T-helper 9 cell (primary cell): ENCODE measurements at places on chromosomes 6 and 20.

- DNase-seq = peak; percentile 71
Measured at GRCh38 chr6:27503436-27504030, 30.6 kb upstream of the ZNF184 start.

- DNase-seq = no peak
Measured at GRCh38 chr20:36549628-36549941, 8.3 kb downstream of the MYL9 start.

DNA sequence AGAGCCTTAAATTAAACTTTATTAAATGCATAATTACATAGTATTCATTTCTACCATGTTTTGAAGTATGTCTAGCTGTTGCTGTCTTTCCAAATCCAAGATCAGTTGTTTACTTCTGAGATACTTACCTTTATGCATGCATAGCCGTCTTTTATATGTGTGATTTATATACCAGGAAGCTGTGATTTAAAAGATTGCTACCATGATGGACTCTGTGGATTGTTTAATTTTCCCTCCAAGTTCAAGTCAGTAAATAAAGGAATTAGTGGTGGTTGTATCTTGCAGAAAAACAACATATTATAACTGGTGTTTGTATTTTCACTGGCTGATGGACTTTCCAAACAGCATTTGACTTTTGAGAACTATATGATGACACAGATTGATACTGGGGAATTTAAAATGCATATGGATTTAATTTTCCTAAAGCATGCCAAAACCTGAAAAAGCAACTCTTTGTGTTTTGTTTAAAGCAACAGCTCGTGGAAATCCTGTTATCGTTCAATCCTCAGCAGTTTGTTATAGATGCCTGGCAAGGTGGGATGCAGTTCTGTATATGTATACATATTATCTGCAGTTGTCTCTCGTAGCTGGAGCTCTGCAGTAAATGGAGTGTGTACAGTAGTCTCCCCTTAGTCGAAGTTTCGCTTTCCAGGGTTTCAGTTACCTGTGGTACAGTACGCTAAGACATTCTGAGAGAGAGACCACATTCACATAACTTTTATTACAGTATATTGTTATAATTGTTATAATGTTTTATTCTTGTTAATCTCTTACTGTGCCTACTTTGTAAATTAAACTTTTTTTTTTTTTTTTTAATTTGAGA is 77.1 kb downstream of the CBFA2T2 start:
- DNase-seq = no peak

DNA sequence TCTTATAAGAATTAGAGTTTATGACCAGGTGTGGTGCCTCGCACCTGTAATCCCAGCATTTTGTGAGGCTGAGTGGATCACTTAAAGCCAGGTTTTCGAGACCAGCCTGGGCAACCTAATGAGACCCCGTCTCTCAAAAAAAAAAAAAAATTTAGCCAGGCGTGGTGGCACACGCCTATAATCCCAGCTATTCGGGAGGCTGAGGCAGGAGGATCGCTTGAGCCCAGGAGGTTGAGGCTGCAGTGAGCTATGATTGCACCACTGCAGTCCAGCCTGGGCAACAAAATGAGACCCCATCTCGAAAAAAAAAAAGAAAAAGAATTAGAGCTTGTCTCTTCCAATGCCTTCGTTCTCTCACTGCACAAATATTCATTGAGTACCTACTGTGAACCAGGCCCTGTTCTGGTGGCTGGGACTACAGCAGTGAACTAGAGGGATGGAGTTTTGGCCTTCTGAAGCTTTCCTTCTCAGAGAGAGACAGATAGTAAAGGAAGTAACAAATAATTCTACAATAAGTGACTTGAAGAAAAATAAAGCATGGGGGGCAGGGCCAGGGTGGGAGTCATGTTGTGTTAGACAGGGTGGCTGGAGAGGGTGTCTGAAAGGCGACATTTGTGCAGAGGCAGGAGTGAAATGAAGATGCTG is 56.4 kb downstream of the HNF4A start:
- no peak for DNase-seq

DNA sequence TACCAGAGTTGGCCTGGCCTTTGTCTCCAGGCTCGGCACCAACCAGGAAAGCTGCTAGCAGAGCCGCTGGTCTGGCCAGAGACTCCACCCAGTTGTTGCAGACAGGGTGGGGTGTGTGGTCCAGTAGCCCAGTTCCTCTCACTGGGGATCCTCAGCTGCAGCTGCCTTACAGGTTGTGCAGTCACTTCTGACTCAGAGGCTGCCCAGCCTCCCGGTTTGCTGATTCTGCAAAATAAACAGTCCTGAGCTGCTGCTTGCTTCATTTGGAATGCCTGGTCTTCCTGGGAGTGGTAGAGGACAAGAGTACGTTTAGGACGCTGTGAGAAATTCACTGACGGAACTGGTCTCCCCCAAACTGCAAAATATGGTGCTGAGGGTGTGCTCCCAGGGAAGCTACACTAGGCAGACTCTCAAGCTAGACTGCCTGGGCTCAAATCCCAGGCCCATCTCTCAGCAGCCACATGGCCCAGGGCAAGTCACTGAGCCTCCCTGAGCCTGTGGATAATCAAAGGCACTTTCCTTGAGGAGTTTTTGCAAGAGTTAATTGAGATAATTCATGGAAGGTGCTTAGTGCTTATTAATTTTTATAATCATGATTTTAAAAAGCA is 246.1 kb downstream of the TFAP2C start:
- DNase-seq = no peak

- DNase-seq = no peak
Measured at GRCh38 chr6:99119109-99120031, 171.6 kb upstream of the FBXL4 start.

DNA sequence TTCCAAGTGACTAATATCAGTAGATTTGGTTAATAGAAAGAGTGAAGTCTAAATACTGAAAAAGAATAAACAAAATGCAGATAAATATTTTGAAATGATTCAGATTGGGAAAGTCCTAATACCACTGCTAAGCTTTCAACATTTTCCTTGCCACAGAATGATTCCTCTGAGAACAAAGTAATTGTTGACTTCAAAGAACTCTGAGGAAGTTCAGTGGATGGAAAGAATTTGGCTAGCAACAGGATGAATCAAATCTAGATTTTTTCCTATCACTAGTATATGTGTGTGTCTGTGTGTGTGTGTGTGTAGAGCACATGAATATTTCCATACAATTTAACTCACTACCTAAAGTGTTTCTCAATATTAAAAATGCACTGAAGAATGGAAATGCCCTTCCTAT is 107.9 kb upstream of the PREP start:
- DNase-seq = no peak

DNA sequence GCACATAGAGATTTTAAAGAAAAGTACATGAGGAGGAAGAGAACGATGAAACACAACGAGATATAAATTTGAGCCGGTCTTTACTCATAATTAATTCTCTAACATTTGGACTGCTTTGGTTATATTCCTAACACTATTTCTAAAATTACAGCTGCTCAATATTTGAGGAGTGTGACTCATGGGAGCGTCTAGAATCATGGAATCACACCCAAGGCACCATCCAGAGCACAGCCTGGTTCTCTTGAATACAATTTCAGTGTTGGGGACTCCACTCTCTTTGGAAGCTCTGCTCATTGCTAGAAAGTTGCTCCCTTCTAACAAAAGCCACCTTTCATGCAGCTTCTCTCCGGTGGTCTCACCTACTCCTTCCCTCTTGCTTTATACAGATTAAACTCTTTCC is 64.4 kb downstream of the LY86 start:
- no peak for DNase-seq

- DNase-seq = no peak
Measured at GRCh38 chr6:108168501-108169463, 3.0 kb downstream of the NR2E1 start.

- DNase-seq = no peak
Measured at GRCh38 chr20:8124639-8125038, 7.4 kb upstream of the PLCB1 start.

- DNase-seq = no peak
Measured at GRCh38 chr6:39801456-39802251, 9.5 kb downstream of the DAAM2 start.

- no peak for DNase-seq
Measured at GRCh38 chr6:79718509-79719247, 87.5 kb downstream of the SH3BGRL2 start.

DNA sequence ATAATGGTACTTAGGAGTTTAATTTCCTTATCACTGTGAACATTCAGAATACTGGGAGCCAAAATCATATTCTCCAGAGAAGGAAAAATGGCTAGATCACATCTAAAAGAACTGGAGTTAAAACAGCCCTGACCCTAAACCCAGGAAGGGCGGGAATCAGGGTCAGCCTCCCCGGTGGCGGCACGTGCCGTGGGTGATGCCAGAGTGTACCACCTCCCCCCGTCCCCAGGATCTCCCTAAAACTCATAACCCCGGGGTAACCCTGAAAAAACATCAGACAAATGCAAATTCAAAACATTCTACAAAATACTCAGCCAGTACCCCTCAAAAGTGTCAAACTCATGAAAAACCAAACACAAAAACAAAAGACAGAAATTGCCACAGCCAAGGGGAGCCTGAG is 148.3 kb downstream of the DLL1 start:
- DNase-seq = no peak

DNA sequence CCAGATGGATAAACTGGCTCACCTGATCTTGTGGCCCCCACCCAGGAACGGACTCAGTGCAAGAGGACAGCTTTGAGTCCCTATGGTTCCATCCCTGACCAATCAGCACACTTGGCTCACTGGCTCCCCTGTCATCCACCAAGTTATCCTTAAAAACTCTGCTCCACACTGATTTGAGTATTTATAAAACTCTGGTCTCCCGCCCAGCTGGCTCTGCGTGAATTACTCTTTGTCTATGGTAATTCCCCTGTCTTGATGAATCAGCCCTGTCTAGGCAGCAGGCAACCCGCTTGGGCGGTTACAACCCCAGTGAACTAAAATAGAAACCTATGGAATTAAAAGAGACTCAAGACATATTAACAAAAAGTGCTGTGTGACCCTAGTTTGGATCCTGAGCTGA is 38.1 kb upstream of the CD83 start:
- no peak for DNase-seq

- no peak for DNase-seq
Measured at GRCh38 chr6:87378947-87379346, 28.8 kb upstream of the CFAP206 start.

GRCh38 chr6:55825402-55826051 is 49.9 kb downstream of the BMP5 start:
- no peak for DNase-seq

GRCh38 chr6:113908801-113909200 is 51.7 kb downstream of the MARCKS start:
- no peak for DNase-seq

DNA sequence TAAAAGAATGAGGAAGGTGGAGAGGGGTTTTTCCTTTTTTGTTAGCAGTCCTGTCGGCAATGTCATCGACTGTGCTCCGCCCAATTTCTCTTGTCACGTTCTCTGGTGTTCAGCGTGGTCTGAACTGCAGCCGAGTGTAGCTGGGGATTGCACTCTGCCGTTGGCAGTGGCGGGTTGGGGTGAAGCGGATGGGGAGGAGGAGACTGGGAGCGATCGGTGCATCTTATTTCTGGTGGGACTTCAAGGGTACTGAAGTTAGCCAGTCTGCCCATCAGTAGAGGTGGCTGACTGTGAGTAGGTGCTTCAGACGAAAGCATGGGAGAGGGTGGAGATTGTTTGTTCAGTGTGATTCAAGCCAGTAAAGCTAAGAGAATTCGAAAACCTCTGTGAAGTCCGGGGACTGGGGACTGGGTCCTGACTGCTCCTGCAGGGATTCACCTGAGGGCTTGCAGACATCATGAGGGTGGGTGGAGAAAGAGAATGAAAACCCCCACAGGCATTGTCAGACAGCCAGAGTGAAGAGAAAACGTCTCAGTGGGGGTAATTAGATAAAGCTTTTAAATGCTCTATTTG is 5.1 kb downstream of the RREB1 start:
- no peak for DNase-seq

DNA sequence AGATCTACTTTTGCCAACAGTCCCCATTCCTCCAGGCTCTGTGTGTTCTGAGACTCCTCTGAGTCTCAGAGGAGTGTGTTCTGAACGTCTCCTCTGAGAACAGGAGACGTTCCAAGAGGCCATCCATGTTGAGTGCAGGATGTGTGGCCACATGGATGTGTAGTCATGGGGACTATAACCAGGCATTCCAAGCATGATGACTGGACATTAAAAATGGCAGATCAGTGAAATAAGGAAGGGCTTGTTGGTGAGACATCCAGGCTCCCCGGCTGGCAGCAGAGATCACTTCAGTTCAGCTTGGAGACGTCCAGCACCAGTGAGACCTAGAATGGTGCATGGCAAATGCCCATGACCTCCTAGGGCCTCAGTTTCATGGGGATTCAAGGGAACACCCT is 34.3 kb upstream of the POU5F1 start:
- no peak for DNase-seq

DNA sequence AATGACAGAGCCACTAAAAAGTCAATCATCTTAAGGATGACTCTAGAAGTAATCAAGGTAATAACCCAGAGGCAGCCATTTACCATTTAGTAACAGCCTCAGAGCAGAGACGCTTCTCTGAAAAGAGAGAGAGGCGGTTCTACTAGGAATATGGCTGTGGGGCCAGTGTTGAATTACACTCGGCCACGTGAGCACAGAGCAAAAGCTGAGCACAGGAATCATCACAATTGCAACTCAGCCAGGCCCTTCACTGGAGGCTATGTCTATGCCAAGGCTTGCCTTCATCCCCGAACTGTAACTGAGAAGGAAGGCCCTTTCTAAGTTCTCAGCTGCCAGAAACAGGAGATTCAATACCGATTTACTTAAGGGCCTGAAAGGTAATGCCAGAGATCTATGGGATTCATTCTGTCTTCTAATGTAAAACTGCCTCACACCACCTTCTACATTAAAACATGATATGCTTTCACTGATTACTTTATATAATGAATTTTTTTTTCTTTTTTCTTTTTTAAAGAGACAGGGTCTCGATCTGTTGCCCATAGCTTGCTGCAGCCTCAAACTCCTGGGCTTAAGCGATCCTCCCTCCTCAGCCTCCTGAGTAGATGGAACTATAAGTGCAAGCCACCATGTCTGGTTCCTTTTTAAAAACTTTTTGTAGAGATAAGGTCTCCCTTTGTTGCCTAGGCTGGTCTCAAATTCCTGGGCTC is 67.6 kb downstream of the NUDT3 start:
- no peak for DNase-seq

DNA sequence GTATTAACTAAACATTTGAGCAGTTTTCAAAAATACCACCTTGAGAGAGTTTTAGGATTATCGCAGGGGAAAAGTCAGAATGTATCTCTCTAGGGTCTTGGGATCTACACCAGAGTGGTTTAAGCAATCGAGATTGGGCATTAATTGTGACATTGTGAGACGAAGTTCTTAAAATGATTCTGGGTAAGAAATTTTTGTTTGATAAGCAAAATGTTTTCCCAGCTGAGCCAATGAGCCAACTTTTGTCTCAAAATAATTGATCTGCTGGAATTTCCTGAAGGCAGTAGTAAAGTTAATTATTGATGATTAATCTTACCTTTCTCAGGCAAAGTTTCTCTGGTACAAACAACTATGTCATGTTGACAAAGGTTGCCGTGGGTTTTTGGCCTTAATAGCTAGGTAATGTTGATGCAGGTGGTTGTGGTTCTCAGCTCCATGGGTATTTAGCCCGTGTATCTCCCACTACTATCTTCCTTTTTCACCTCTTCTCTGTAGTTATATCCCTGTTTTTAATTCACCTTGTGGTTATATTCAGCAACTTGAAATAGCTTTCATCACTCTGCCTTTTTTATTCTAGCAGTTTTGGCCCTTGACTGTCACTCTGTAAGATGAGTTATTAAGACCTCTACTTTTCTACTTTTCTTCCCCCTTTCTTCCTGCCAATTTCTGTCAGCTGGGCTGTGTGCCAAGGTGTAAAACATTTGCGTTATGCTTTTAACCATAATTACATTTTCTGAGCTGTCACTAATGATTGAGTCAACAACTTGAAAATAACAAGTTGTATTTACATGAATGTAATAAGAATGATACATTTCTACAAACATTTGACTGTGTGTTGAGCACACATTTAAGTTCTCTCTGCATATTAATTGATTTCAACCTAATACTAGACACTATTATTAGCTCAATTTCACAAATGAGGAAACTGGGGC is 368.3 kb upstream of the BTBD3 start:
- no peak for DNase-seq
